ENCODE measurements at places on chromosomes 2 and 18. TPM values are rescaled to one million over a fixed set of nuclear protein-coding genes. Genes with fewer than 3 reads are reported as not detected.

GRCh38 chr2:207937253-207937652, 88.1 kb downstream of the PLEKHM3 start:
- no peak for DNase-seq

DNA sequence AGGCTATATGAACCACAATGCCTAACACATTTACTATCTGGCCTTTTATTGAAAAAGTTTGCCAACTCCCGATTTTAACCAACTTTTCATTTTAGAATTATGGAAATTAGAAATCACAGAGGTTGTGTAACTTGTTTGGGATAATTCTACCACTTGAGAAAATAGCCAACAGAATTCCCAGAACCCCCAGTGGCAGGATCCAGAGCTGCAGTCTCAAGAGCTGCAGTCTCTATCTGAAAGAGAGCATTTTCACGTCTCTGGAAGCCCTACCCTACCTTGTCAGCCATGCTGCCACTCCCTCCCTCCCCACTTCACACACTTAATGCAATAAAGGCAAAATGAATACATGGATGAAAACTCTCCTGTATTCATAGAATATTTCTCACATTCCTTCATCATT, 23.4 kb upstream of the TSPYL6 start:
- DNase-seq = no peak

DNA sequence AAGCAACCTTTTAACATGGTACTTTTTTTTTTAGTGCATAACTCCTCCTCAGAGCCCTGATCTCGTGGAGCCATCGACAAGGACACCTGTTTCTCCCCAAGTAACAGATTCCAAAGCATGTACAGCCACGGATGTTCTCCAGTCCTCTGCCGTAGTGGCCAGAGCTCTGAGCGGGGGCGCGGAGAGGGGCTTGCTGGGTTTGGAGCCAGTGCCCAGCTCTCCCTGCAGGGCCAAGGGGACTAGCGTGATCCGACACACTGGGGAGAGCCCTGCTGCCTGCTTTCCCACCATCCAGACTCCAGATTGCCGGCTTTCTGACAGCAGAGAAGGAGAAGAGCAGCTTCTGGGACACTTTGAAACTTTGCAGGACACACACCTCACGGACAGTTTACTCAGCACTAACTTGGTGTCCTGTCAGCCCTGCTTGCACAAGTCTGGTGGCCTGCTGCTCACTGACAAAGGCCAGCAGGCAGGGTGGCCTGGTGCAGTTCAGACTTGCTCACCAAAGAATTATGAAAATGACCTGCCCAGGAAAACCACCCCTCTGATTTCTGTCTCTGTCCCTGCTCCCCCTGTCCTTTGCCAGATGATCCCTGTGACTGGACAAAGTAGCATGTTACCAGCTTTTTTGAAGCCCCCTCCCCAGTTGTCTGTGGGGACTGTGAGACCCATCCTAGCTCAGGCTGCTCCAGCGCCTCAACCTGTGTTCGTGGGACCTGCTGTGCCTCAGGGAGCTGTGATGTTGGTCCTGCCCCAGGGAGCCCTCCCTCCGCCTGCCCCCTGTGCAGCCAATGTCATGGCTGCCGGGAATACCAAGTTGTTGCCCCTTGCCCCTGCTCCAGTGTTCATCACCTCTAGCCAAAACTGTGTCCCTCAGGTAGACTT, 4.5 kb downstream of the KLF11 start:
- DNase-seq = no peak

RPL37A gene
- 3,233 TPM for total RNA-seq
